Natural killer cell (primary cell): ENCODE measurements at places on chromosomes 4 and X. TPM values are rescaled to one million over a fixed set of nuclear protein-coding genes. Genes with fewer than 3 reads are reported as not detected.

ODAPH gene
- total RNA-seq = not detected

COX7B2 gene
- total RNA-seq = not detected

DCLK2 gene
- total RNA-seq = not detected

TRIM60 gene
- total RNA-seq = not detected

DNA sequence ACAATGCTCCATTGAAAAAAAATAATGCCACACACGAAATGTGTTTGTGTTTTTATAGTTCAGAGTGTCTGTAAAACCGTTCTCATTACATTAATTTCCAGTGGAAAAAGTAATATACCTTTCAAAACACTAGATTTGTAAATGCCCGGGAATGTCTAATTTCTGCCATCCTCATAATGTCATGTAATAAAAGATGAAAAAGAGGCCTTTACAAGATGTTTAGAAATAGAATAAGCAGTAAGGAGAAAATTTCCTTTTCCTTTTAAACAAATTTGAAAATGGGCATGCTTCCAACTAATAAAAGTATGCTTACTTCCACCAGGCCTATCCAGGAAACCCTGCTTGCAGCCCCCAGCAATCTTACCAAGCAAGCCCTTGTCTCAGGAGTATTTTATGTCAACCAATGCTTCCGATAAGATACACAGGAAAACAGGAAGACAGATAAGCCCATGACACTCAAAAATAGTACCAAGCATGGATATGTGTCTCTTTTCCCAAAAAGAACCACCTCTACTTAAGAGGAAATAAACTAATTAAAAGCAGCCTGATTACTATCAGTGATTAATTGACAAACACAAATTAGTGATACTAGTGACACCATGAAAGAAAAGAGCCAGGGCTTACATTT lies 894.7 kb upstream of the INTU start:
- H3K27me3 ChIP-seq = no peaks in the 10 kb centered on the region
- H3K27ac ChIP-seq = no peak overlapping the region
- no peak overlapping the region for H3K4me3 ChIP-seq
- DNase-seq = no peak
- no peaks in the 10 kb centered on the region for H3K4me1 ChIP-seq
- H3K36me3 ChIP-seq = no peaks in the 10 kb centered on the region

DNA sequence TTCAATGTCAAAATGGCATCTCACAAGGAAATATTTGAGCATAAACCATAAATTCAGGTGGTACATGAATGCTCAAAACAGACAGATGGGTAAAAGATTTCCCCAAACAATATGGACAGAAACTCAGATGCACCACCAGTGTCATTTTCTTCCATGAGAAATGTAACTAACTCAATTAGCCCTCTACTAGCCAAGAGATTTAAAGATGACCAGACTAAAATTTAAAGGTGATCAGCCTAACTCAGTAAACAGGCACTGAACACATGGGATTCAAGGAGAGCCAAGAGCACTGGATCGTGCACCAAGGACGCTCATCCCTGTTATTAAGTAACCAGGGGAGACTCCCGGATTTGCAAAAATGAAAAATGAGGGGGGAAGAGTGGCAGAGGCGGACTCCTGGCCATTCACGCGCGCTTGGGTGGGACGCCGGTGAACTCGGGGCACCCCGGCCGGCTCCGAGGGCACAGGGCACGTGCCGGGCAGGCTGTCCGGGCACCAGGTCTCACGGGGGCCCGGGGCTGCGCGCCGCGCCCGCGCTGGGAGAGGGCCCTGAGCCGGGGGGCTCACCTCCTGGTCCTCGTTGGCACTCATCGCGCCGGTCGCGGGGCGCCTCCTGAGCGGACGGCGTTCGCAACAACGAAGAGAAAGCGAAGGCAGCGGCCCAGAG lies 490 bp downstream of the RWDD4 start:
- peaks cover 12% of the 10 kb centered on the region for H3K36me3 ChIP-seq
- H3K4me3 ChIP-seq = peak overlapping the region; percentile 63
- H3K27me3 ChIP-seq = no peaks in the 10 kb centered on the region
- H3K4me1 ChIP-seq = peaks cover 15% of the 10 kb centered on the region
- DNase-seq = peak; percentile 49

DNA sequence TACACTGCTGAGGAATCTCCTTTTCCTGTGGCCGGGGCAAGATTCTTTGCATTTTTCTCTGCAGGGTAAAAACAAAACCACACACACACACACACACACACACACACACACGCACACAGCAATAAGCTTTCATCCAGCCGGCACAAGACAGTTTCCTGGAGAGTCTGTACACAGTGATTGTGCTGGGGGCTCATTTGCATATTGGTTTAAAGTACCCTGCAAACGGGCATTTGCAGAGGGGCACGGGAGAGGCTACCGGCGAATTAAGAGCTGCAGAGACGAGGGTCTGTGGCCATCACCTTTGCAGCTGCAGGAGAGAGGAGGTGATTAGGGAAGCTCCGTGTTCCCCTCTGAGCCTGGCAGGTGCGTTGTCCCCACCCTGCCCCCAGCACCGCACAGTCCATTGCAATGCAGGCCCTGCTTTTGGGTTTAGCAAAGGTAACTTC lies 219.9 kb downstream of the SHOX start:
- H3K4me3 ChIP-seq = no peak overlapping the region
- no peaks in the 10 kb centered on the region for H3K27me3 ChIP-seq
- H3K27ac ChIP-seq = no peak overlapping the region
- DNase-seq = no peak
- no peaks in the 10 kb centered on the region for H3K36me3 ChIP-seq
- H3K4me1 ChIP-seq = no peaks in the 10 kb centered on the region

DNA sequence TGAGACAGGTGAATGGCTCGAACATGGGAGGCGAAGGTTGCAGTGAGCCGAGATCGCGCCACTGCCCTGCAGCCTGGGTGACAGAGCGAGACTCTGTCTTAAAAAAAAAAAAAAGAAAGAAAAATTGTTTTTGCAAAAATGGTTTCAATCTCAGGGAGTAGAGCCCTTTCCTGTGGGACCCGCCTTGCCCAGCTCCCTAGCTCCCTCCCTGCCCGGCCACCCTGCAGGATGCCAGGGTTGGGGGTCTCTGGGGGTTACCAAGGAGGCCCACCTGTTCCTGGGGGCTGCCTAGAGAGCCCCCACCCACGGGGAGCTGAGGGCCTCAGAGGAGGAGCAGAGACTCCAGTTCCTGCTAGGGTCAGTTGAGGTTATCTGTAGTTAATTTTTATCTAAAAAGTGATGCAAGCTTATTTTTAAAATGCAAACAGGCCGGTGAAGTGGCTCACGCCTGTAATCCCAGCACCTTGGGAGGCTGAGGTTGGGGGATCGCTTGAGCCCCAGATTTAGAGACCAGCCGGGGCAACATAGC lies 18.7 kb upstream of the PLCXD1 start:
- H3K27ac ChIP-seq = no peak overlapping the region
- DNase-seq = no peak
- no peak overlapping the region for H3K4me3 ChIP-seq
- H3K4me1 ChIP-seq = no peaks in the 10 kb centered on the region

GRCh38 chr4:182144626-182145333 lies 98.4 kb upstream of the TENM3 start:
- peaks cover 41% of the 10 kb centered on the region for H3K27me3 ChIP-seq
- no peak overlapping the region for H3K4me3 ChIP-seq
- no peak for DNase-seq
- no peak overlapping the region for H3K27ac ChIP-seq
- no peaks in the 10 kb centered on the region for H3K36me3 ChIP-seq
- peaks cover 13% of the 10 kb centered on the region for H3K4me1 ChIP-seq

DNA sequence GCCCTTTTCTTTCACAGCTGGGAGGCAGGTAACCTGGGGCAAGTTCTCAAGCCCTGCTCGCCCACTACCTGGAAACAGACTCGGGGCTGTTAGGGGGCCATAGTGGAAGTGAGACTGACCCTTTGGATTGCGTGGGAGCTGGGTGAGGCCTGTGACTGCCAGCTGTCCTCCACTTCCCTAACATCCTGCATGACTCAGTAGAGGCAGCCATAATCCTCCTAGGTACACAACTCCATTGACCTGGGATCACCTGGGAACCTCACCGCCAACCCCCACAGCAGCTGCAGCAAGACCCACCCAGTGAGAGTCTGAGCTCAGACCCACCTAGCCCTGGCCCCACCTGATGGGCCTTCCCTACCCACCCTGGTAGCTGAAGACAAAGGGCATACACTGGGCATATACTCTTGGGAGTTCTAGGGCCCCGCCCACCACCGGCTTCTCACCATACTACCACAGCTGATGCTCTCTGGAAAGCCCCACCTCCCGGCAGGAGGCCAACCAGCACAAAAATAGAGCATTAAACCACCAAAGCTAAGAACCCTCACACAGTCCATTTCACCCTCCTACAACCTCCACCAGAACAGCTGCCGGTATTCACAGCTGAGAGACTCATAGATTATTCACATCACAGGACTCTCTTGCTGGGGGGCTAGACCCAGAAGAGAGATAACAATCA lies 61.1 kb upstream of the DCTD start:
- H3K4me3 ChIP-seq = no peak overlapping the region
- H3K27me3 ChIP-seq = no peaks in the 10 kb centered on the region
- no peak for DNase-seq
- H3K27ac ChIP-seq = no peak overlapping the region

GRCh38 chr4:177308847-177309521 lies 690 bp upstream of the NEIL3 start:
- H3K4me3 ChIP-seq = peak overlapping the region; percentile 58
- H3K36me3 ChIP-seq = no peaks in the 10 kb centered on the region
- H3K27ac ChIP-seq = no peak overlapping the region
- peak; percentile 41 for DNase-seq
- no peaks in the 10 kb centered on the region for H3K27me3 ChIP-seq
- peaks cover 3% of the 10 kb centered on the region for H3K4me1 ChIP-seq

GRCh38 chrX:72258174-72258573 lies 18.9 kb downstream of the RPS4X start:
- no peaks in the 10 kb centered on the region for H3K36me3 ChIP-seq
- H3K4me3 ChIP-seq = no peak overlapping the region
- H3K27me3 ChIP-seq = no peaks in the 10 kb centered on the region
- DNase-seq = no peak

DNA sequence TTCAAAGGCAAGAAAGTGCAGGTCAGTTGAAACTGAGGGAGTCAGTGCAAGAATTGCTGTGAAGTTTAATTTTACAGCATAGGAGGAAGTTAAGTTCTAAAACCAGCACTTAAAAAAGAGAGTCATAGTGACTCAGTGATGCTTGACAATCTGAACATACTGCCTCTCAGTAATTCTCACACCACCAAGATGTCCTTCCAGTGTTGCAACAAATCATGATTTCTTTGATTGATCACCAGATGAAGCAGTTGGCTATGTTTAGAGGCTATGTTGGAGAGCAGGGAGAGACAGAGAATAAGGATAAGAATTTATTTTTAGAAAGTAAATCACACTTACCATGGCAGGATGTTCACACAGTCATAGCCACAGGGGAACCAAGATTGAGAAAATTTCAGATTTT lies 13.2 kb downstream of the TRIM2 start:
- H3K27ac ChIP-seq = no peak overlapping the region
- no peak overlapping the region for H3K4me3 ChIP-seq
- H3K36me3 ChIP-seq = no peaks in the 10 kb centered on the region
- H3K4me1 ChIP-seq = peaks cover 6% of the 10 kb centered on the region

DNA sequence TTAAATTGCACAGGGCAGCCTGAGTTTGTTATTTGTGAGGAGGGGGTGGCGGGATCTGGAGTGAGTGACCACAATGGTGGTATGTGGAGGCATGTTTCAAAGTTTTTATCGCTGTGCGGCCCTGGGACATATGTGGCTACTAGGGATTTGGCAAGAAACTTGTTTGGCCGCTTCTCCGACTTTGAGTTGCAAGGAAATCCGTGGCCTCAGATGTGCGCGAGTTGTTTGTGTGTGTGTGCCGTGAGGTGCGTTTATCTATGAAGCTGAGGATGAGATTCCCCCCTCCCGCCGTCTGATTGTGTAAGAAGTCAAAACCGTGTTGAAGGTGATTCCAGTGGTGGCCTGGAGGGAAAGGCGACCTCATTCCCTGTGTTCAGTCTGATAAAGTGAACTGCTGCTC lies 1.4 kb downstream of the JADE3 start:
- H3K27me3 ChIP-seq = peaks cover 8% of the 10 kb centered on the region
- H3K36me3 ChIP-seq = no peaks in the 10 kb centered on the region
- H3K27ac ChIP-seq = no peak overlapping the region
- H3K4me1 ChIP-seq = peaks cover 9% of the 10 kb centered on the region

DNA sequence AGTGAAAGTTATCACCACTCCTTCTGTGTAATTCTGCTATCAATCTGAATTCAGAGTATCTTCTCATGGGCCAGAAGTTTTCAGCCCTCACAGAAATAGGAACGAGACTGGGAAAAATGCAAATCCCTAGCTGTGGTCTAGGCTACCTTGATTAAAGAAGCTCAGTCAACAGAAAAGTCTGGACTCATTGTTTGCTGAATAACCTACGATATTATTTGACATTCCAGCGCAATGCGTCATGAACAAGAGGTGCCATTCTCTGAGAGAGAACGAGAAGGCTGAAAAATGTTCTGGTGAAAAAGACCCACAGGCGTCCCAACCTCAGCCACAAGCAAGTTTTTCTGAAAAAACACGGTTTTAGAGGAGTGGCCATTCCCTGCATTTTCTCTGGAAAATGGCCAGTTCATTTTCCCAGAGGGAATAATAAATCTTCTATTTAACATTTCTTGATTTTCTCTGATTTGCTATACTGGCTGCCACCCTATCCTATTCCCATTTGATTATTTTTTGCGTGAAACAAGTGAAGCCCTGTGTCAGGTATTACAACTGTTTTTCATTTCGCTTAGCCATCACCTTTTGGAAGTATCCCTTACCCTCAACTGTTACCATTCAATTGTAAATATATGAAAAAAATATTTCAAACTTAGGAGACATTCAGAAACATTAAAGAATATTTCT lies 1117.6 kb upstream of the PRKX start:
- no peak overlapping the region for H3K27ac ChIP-seq
- no peaks in the 10 kb centered on the region for H3K36me3 ChIP-seq
- H3K4me1 ChIP-seq = no peaks in the 10 kb centered on the region
- DNase-seq = no peak

- H3K4me3 ChIP-seq = no peak overlapping the region
- DNase-seq = no peak
- H3K36me3 ChIP-seq = no peaks in the 10 kb centered on the region
- H3K27me3 ChIP-seq = no peaks in the 10 kb centered on the region
- H3K27ac ChIP-seq = no peak overlapping the region
Measured at GRCh38 chr4:24321616-24322015, 262.7 kb downstream of the DHX15 start.

- no peaks in the 10 kb centered on the region for H3K27me3 ChIP-seq
- no peaks in the 10 kb centered on the region for H3K4me1 ChIP-seq
- no peak overlapping the region for H3K27ac ChIP-seq
- no peak for DNase-seq
Measured at GRCh38 chr4:79687006-79687405, 279.0 kb upstream of the GK2 start.

GRCh38 chr4:41140410-41140809 lies 73.9 kb downstream of the APBB2 start:
- H3K27me3 ChIP-seq = no peaks in the 10 kb centered on the region
- H3K4me3 ChIP-seq = no peak overlapping the region
- no peaks in the 10 kb centered on the region for H3K36me3 ChIP-seq
- no peaks in the 10 kb centered on the region for H3K4me1 ChIP-seq

DNA sequence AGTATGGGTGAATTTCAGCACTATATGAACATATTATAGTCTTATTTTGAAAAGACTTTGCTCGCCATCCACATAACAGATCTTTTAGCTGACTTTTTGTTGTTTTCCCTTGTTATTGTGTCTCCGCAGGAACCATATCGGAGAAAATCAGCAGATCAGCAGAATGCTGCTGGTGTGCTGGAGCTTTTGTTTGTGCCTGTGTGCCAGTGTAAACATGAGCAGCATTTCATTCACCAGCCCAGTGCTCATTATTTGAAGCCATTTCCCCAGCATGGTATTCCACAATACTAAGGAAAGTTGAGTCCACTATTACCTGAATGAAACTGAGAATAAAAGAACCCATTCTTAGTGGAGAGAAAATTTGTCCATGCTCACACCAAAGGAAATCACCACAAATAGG lies 261.8 kb upstream of the ARX start:
- no peak overlapping the region for H3K4me3 ChIP-seq
- DNase-seq = no peak
- no peaks in the 10 kb centered on the region for H3K36me3 ChIP-seq
- H3K4me1 ChIP-seq = no peaks in the 10 kb centered on the region
- no peaks in the 10 kb centered on the region for H3K27me3 ChIP-seq
